ENCODE measurements at places on chromosomes 3 and 15.

DNA sequence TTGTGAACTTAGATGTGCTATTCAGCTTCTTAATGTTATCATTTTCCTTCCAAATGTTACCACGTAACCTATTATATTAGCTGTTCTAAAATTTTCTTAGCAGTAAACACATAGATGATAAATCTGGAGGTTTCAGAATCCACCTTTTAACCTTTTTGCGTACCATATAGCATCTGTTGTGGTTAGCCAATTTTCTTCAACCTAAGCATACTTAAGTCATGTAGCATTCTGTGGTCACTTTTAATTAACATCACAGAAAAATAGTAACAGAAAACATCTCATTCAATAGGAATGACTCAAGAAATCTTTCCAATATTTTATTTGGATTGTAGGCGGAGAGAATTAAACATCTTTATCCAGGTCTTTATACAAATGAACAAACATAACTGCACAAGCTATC is 1465.3 kb upstream of the GBE1 start:
- DNase-seq = no peak

DNA sequence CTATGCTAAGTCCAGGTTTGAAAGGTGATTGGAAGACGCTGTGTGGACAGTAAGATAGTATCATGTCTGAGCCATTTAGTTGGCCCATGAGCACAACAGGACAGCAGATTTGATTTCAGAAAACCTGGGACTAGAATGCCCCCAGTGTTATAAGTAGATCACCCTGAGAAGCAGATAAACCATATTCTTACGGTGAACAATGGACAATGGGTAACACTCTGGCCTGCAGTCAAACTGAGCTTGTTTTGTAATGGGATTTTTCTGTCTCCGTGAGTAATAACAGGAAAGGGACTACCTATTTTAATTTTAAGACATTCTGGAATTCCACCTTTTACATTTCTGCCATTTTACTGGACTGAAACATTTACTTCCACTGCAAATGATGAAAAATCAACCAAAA is 71.5 kb downstream of the LDHAL6B start:
- DNase-seq = no peak

DNA sequence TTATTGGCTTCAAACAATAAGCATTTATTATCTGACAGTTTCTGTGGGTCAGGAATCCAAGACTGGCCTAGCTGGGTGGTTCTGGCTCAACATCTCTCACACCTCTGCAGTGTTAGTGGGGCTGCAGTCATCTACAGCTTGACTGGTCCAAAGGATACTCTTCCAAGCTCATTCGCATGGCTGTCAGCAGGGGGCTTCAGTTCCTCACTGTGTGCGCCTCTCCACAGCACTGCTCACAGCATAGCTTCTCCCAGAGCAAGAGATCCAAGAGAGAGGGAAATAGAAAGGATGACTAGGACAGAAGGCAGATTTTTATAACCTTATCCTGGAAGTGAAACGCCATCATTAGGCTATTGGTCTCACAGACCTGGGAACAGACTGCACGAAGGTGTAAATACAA is 64.2 kb downstream of the MAGI1 start:
- no peak for DNase-seq

- DNase-seq = no peak
Measured at GRCh38 chr3:8458238-8458661, 43.4 kb upstream of the LMCD1 start.

- DNase-seq = no peak
Measured at GRCh38 chr3:154904328-154904727, 175.8 kb upstream of the MME start.

DNA sequence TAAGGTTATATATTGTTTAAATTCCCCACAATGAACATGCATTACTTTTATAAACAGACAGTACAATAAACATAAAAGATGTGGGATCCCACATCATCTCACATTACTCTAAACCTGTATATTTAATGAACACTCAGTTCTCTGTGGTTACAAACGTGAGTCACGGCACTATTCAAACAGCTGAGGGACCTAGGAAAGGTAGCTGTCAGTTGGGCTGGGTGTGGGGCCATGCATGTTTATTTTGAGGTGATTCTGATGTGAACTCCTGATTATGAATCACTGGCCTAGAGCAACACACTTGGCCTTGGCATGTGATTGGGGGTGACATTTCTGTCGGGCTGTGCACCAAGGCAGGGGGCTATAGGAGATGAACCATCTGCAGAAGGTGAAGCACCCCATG is 147.6 kb upstream of the HACD2 start:
- no peak for DNase-seq

DNA sequence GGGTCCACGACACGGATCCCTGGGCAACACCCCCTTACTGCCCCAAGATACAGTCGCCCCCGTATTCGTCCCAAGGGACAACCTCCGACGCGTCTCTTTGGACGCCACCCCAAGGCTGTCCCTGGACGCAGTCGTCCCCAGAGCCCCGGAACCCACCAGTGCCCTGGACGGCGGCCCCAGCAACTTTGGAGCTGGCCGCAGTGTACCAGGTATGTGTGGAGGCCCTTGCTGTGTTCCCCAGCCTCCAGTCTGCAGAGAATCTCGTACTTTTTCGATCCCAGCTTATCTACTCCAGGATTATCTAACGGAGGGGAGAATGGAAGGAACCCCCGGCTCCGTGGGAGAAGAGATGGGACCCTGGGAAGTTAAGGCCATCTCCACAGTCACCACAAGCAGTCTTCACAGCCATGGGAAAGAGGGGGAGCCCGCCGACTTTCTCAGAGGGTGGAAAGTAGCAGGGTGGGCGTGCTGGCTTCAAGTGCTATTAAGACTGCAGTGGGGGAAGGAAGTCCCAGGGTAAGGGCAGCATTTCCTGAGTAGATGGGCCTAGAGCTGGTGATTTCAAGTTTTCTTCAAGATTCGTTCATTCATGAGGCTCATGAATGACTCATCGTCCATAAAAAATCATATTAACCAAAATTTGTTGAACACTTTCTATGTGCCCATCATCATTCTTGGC is 1.1 kb downstream of the MESP2 start:
- no peak for DNase-seq

DNA sequence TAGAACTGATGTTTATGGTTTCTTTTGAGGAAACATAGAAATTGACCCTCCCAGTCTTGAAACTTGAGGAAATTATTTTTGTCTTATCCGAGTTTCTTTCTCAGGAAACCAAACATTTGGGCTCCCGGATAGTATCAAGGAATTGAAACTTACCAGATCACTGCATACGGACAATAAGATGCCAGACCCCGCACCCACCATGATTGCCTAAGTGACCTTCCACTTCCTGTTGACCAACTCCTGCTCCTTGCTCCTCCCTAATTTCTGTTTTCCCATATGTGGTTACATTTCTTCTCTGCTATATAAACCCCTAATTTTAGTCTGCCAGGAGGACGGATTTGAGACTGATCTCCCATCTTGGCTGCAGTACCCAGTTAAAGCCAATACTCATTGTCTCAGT is 118.4 kb upstream of the TPRG1 start:
- DNase-seq = no peak
